Astrocyte of the hippocampus (primary cell): ENCODE measurements at places on chromosomes 2 and 18.
A peak's percentile ranks its signal among the peaks of the same experiment; 100 is the strongest.

DNA sequence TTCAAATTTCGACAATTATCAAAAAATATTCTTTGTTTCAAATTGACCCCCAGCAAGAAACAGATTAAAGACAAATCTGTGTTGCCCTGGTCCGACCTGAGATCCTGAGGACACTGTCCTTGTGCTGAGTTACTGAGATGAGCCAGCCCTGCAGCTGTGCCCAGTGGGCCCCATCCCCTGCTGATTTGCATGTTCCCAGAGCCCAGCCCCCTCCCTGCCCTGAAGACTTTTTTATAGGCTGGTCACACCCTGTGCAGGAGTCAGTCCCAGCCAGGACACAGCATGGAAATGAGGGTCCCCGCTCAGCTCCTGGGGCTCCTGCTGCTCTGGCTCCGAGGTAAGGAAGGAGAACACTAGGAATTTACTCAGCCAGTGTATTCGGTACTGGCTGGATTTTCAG, 31.4 kb upstream of the ZNG1B start:
- DNase-seq, result no peak

DNA sequence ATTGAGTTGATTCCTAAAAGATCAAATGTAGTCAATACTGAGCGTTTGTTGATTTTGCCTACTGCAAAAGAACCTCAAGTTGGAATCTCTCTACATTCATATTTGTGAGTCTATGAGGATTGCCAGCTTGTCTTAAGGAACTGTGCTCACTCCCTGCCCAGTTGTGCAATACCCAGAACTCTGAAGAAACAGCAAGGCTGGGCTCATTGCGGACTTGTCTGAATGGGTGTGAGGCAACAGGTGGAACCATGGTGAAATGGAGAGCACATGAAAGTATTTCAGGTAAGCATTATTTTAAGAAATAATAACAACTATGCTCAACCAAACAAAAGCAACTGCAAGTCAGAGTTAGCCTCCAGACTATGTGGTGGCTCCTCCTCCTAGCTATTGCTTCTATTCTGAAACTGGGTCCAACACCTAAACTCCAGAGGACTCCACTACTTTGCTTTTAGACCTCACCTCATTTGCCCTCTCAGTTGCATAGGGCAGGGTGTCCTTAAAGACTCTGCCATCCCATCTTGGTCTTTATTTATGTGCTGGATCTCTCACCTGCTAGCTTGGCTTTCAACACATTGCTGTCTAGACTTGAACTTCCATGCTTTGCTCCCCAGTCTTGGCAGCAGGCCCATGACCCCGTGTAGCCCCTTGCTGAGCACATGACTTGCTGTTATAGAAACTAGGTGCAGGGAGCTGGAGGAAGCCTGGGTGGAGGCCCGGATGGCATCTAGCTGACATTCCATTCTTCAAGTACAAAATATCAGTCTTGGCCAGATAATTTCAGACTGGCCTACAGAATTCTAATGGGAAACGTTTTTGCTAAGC, 94.8 kb upstream of the ARL5A start:
- DNase-seq, result no peak

- DNase-seq, result no peak
Observed at GRCh38 chr18:63244607-63245006, 75.0 kb downstream of the BCL2 start.

GRCh38 chr2:24861500-24861899, 58.5 kb downstream of the ADCY3 start:
- no peak for DNase-seq

DNA sequence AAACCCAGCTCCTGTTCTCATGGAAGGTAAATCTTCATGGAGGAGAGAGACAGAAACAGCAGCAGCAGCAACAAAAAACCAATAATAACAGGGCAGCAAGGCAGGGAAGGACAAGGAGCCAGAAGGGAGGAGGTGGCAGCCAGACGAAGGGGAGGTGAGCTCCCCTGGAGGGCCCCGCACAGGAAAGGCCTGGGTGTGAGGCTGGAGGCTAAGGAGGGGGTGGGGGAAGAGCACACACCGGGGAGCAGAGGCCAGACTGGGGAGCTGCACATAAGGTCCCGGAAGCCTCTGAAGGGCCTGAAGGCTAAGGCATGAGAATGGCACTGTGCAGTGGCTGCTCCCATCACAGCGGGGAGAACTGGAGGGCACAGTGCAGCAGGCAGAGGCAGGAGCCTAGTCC, 94.8 kb upstream of the SMAD7 start:
- DNase-seq, result no peak

DNA sequence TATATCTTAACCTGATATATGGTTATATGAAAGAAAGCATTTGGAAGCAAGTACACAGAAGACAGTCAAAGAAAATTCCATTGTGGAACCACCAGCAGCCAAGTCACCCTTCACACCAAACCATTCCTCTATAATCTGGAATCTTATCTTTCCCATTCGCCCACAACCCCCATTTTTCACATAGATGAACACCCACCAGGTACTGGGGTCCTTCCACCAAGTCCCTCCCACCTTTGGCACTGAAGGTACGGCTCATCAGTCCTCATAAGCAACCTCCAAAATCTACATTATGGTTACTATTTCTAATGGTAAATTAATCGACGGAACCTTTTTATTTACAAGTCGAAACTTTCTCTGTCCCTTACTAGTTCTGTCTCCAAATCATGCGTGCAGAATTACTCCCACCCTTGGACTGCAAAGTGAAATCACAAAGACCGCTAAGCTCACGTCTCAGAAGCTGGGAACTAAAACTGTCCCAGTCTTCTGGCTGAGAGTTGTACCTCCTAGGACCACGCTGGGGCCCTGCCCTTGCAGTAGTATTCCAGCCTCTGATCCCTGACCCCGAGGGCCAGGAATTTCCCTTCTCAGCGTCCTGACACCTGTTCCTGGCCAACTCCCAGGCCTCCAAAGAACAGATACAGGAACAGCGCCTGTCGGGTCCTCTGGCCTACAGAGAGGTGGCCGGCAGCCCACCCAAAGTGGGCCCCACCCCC, 702 bp downstream of the OLA1 start:
- DNase-seq, result no peak

DNA sequence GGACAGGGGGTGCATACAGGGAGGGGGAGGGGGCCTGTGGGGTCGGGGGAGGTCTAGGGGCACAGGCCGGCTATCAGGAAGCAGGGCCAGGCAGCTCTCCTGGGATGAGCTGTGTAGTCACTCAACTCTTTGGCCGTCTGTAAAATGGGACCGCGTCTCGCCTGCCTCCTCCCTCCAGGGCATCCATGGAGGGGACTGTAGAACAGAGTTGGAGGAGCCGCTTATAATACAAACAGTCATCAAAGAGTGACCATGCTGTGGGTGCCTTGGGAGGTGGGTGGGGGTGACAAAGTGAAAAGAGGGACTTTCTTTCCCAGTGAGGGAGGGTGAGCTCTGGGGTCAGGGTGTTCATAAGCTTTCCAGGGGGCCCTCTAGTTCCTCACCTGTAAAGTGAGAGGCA, 169.6 kb upstream of the HAAO start:
- DNase-seq, result no peak

- no peak for DNase-seq
Observed at GRCh38 chr2:143936538-143936847, 583.4 kb downstream of the ZEB2 start.

- DNase-seq, result peak; percentile 84
Observed at GRCh38 chr2:149490296-149490695, 97.3 kb downstream of the MMADHC start.

DNA sequence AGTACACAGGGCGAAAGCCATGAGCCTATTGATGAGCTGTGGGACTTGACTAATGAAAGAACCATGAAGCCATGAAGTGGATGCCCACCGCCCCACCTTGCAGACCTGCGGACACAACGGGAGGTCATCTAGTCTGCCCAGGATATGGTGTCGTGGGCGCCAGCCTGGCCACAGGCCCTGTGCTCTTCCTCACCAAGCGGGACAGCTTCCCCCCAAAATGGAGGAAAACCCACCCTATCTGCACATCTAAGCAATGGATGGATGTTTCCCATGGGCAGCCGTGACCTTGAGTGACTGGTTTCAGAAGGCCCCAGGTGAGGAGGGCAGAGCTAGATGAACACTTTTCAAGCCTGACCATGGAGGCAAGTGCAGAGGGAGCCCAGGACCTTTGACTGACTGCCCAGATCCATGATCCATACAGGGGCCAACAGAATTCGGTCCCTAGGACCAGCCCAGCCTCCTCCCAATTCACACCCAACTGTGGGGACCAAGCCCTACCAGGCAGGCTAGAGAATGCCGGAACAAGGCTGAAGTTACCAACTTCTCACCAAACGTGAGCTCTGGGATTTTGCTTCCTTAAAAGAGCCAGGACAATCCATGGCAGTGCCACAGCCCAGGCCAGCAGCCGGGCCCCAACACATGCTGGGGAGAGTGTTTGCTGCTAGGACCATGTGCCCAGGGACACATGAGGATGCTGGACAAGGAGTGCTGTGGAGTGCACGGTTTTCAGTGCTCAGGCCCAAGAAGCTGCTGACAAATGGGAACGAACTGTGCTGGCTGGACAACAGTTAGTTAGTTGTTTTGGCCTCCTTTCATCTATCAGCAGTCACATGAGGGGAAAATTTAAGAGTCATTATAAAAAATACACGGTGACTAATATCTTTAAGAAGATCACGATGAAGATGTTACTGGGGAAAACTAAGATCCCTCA, 249.4 kb downstream of the HDAC4 start:
- DNase-seq, result no peak

- no peak for DNase-seq
Observed at GRCh38 chr2:197165020-197165419, 145.6 kb downstream of the ANKRD44 start.

DNA sequence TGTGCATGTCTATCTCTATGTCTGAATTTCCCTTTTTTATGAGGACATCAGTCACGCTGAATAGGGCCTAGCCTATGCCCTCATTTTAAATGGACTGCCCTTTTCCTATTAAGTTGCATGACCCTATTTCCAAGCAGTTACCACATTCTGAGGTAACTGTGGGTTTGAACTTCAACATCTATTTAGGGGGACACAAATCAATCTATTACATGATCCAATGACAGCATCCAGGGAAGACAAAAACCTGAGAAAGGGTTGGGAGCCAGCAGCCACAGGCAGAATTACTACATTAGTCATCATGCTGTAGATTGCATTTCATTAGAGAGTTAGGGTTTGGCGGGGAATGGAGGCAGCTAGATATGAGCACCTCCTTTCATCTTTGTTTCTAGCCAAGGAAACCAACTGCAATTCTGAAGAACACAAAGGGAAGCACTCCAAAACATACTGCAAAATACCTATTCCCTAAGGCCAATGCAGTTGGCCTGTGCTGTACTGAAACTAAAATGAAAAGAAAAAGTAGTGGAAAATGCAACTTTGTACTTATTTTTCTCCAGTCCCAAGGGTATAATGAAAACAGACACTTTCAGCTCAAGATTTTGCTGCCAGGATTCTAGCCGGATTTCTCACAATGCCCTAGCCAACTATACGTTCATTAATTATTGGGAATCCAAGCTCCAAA, 40.4 kb upstream of the C1D start:
- peak; percentile 67 for DNase-seq

GRCh38 chr2:232539298-232540231, at the start of gene CHRNG:
Gene CHRNG (plus strand): TSS chr2:232539692. CDS start chr2:232539748, 56 bp downstream.
- no peak for DNase-seq

DNA sequence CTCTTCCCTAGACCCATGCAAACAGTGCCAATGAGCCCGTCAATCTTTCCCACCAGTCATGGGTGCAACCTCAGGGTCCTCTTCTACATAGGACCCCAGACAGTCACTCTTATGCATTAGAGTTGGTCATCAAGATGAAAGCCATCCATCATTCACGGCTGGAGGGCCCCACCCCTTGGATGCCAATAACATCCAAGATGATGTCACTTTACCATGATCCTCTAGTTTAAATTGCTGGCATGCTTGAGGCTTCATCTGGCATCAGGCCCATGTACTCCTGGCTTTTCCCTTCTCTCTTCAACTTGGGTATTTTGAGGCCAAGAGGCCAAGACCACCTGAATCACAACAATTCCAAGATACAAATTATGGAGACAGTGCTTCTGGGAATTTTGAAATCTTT, 91.1 kb upstream of the MAPK4 start:
- peak; percentile 15 for DNase-seq

DNA sequence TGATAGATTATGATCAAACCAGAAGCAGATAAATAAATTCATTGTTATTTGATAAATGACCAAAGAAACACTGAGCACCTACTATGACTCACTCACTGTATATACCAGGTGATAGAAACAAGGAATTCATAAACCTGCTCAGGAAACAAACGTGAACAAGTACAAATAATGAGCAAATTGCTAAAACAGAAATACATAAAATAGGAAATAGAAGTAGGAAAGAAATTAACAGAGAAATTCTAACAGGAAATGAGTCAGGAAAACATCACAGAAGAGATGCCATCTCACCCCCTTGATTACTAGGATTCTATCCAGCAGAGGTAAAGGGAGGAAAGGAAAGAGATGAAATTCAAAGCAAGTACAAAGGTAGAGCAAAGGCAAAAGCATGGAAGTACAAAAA, 31.3 kb downstream of the EXOC6B start:
- DNase-seq, result no peak

- peak; percentile 73 for DNase-seq
Observed at GRCh38 chr2:39723946-39724827, 54.9 kb downstream of the THUMPD2 start.

- no peak for DNase-seq
Observed at GRCh38 chr2:238422285-238422684, 4.4 kb upstream of the ASB1 start.

- DNase-seq, result no peak
Observed at GRCh38 chr2:155309483-155309882, 611.0 kb downstream of the KCNJ3 start.

DNA sequence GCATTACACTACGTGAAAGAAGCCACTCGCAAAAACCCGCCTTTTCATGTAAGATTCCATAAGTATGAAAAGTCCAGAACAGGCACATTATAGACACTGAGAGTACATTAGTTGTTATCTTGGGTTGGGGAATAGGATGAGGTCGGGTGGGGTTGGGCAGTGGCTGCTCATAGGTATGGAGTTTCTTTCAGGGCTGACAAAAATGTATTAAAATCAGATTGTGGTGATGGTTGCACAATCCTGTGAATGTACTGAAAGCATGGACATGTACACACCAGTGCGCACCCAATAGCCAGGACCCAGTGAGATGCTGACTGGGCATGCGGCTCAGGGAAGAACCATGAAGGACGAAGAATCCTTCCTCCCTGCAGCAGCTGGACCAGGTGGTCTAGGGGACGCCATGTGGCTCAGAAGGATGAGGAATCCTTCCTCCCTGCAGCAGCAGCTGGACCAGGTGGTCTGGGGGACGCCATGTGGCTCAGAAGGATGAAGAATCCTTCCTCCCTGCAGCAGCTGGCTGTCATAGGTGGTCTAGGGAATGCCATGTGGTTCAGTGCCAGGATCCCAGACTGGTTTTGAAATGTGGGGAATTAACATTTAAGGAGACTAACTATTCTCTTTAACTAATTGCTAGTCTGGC, 50.1 kb downstream of the MBP start:
- no peak for DNase-seq

- no peak for DNase-seq
Observed at GRCh38 chr2:229601396-229601795, 113.0 kb downstream of the DNER start.

GRCh38 chr2:231245249-231246094, 47.0 kb downstream of the ARMC9 start:
- no peak for DNase-seq

- no peak for DNase-seq
Observed at GRCh38 chr2:73877071-73877802, 15.6 kb upstream of the ACTG2 start.
